ENCODE measurements at places on chromosomes 1 and 21. TPM values are rescaled to one million over a fixed set of nuclear protein-coding genes. Genes with fewer than 3 reads are reported as not detected.

- DNase-seq: peak; percentile 70
Observed at GRCh38 chr1:85019994-85020393, 23.1 kb upstream of the MCOLN2 start.

DNA sequence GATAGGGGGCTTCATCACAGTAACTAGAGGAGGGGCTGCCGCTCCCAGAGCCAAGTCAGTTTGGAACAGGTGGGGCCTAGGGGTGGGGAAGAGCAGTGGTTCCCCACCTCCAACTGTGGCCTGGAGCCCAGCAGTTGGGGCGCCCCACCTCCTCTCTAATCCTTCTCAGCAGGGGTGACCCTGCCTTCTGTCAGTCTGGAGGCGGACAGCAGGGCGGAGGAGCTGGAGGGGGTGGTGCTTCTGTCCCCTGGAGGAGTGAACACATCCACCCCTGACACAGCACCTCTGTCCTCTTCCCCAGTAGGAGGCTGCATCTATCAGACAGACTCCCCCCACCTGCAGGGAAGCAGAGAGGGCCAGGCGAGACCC, 73.8 kb downstream of the MRPL37 start:
- peak; percentile 37 for DNase-seq

DNA sequence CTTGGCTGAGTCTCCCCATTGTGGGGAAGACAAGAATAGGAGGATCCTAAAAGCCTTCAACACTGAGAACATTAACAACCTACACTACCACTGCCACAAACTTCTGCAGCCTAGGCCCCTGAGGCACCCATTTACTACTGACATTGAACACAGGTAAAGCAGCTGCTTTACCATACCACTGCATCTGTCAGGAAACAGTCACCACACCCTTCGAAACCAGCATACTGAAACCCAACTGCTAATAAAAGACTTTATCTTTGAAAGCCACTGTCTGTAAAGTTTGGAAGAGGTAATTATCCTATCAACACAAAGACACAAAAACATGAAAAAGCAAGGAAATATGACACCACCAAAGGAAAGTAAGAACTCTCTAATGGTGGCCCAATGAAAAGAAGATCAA, 7.4 kb downstream of the IFNAR1 start:
- no peak for DNase-seq

DNA sequence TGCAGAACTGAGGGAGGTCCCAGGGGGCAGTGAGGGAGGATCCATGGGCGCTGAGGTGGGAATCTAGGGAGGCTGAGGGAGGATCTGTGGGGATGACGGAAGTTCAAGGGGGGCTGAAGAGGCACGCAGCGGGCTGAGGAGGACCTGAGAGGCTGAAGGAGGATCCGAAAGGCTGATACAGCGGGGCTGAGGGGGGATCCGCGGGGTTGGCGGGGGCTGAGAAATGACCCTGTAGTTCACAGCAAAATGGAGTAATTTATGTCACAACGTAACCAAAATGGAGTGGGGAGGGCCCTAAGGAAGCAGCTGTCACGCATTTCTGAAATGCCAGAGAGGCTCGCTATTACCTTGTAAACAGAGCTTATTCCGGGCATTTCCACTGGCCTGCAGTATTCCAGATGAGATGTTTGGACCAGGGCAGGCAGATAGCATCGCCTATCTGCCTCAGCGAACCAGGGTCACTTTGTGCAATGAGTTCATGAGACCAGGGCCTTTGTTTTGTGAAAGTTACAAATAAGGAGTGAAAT, 926 bp upstream of the MRPL55 start:
- peak; percentile 29 for DNase-seq

Gene HSF2BP
- 0.49 TPM for total RNA-seq

Gene SERTAD4
- total RNA-seq: 19.8 TPM

Gene RGS1
- total RNA-seq: 62.4 TPM

Measured in RPMI7951 (cell line).